ENCODE measurements at places on chromosomes 4 and X.

- no peak overlapping the region for H3K27ac ChIP-seq
- H3K4me1 ChIP-seq, result no peaks in the 10 kb centered on the region
- no peak overlapping the region for H3K4me3 ChIP-seq
- no peaks in the 10 kb centered on the region for H3K36me3 ChIP-seq
- H3K27me3 ChIP-seq, result no peaks in the 10 kb centered on the region
Measured at GRCh38 chr4:126532527-126532926, 1100.2 kb upstream of the INTU start.

DNA sequence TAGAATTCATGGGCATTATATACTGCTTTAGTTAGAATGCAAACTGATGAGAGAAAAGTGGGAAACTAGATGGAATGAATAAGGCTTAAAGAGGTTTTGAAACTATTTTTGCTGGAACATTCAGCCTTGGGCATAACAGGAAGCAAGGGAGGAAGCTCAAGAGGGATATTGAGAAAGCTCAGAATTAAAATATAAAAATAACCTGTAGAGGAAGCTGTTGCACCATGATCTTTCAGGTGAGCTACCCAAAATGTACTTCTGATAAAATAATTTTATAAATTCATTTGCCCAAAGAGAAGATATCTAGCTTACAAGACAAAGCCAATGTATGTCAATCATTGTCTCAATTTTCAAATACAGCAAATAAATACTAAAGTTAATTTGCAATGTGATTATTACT lies 11.3 kb downstream of the GC start:
- no peak overlapping the region for H3K4me3 ChIP-seq
- H3K27me3 ChIP-seq, result no peaks in the 10 kb centered on the region
- no peaks in the 10 kb centered on the region for H3K36me3 ChIP-seq
- no peak for DNase-seq
- H3K27ac ChIP-seq, result no peak overlapping the region
- no peaks in the 10 kb centered on the region for H3K4me1 ChIP-seq

- H3K27ac ChIP-seq, result no peak overlapping the region
- no peaks in the 10 kb centered on the region for H3K27me3 ChIP-seq
- H3K36me3 ChIP-seq, result no peaks in the 10 kb centered on the region
- no peak overlapping the region for H3K4me3 ChIP-seq
- DNase-seq, result no peak
- no peaks in the 10 kb centered on the region for H3K4me1 ChIP-seq
Measured at GRCh38 chr4:21921526-21922180, 26.9 kb downstream of the KCNIP4 start.

DNA sequence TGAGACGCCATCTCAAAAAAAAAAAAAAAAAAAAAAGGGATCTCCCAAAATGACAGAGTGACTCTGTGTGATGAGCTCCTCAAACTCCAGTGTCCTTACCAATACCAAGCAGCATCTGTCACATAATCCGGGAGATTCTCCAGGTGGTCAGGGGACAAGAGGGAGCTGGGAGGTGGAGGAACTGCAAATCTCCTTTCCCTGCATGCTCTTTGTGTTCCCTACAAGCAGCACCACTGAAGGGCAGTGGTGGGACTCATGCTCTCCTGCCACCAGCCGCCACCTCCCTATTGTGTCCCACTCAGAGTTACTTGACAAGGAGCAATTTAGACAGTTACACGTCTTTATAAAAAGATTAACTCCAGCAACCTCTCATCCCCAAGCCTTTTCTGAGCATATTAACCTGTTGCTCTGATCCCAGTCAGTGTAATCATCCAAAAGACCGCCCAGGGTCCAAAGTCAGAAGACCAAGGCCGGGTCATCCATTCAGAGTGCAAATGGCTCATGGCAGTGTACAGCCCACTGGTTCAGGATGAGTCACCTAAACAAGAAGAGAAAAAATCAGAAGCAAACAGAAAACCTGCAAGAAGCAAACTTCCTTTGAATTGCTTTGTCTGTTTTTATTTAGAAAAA lies 23.6 kb downstream of the MGST2 start:
- no peaks in the 10 kb centered on the region for H3K36me3 ChIP-seq
- H3K4me1 ChIP-seq, result peaks cover 11% of the 10 kb centered on the region
- no peak overlapping the region for H3K4me3 ChIP-seq
- no peak for DNase-seq
- H3K27ac ChIP-seq, result no peak overlapping the region

- no peak for DNase-seq
- H3K36me3 ChIP-seq, result no peaks in the 10 kb centered on the region
- no peak overlapping the region for H3K4me3 ChIP-seq
- H3K4me1 ChIP-seq, result no peaks in the 10 kb centered on the region
- H3K27me3 ChIP-seq, result no peaks in the 10 kb centered on the region
Measured at GRCh38 chrX:114903618-114904017, 113.8 kb downstream of the IL13RA2 start.

GRCh38 chr4:76881375-76881774 lies 16.6 kb downstream of the SOWAHB start:
- no peaks in the 10 kb centered on the region for H3K27me3 ChIP-seq
- no peak overlapping the region for H3K4me3 ChIP-seq
- no peak for DNase-seq

- H3K36me3 ChIP-seq, result no peaks in the 10 kb centered on the region
- H3K4me1 ChIP-seq, result no peaks in the 10 kb centered on the region
- H3K27me3 ChIP-seq, result no peaks in the 10 kb centered on the region
Measured at GRCh38 chrX:154458954-154459778, 1.1 kb downstream of the PLXNA3 start.

- no peaks in the 10 kb centered on the region for H3K4me1 ChIP-seq
- no peaks in the 10 kb centered on the region for H3K27me3 ChIP-seq
- DNase-seq, result no peak
- H3K4me3 ChIP-seq, result no peak overlapping the region
- H3K27ac ChIP-seq, result no peak overlapping the region
- H3K36me3 ChIP-seq, result no peaks in the 10 kb centered on the region
Measured at GRCh38 chrX:48834383-48834709, 1.1 kb downstream of the PCSK1N start.

- DNase-seq, result no peak
- H3K4me3 ChIP-seq, result no peak overlapping the region
- H3K4me1 ChIP-seq, result no peaks in the 10 kb centered on the region
- H3K27ac ChIP-seq, result no peak overlapping the region
- H3K36me3 ChIP-seq, result no peaks in the 10 kb centered on the region
Measured at GRCh38 chr4:126533146-126533805, 1099.5 kb upstream of the INTU start.

- H3K36me3 ChIP-seq, result no peaks in the 10 kb centered on the region
- no peak for DNase-seq
- H3K27ac ChIP-seq, result no peak overlapping the region
- H3K4me1 ChIP-seq, result no peaks in the 10 kb centered on the region
- H3K4me3 ChIP-seq, result no peak overlapping the region
Measured at GRCh38 chr4:58138786-58139668, 1028.8 kb upstream of the IGFBP7 start.

DNA sequence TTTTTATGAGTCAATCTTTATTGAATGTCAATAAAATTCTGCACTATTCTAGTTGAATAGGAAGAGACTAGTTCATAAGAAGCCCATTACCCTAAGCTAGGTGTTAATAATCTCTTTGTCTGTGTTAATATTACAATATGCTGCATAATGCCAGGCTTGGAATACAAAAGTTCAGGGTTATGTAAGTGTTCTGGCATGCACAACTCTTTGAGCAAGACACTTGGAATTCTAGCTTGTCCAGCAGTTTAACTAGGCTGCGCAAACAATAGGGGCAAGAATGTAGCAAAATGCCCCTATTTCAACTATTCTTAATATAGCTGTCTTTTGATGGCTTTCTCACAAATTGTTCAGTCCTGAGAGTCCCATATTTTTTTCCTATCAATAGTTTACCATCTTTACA lies 31.3 kb upstream of the ETNPPL start:
- no peaks in the 10 kb centered on the region for H3K36me3 ChIP-seq
- no peaks in the 10 kb centered on the region for H3K27me3 ChIP-seq
- no peak overlapping the region for H3K27ac ChIP-seq
- H3K4me1 ChIP-seq, result no peaks in the 10 kb centered on the region

- H3K4me1 ChIP-seq, result no peaks in the 10 kb centered on the region
- no peak for DNase-seq
- no peaks in the 10 kb centered on the region for H3K36me3 ChIP-seq
- H3K27ac ChIP-seq, result no peak overlapping the region
- H3K27me3 ChIP-seq, result no peaks in the 10 kb centered on the region
Measured at GRCh38 chr4:1261107-1261928, 12.4 kb upstream of the CTBP1 start.

- no peaks in the 10 kb centered on the region for H3K4me1 ChIP-seq
- H3K27ac ChIP-seq, result no peak overlapping the region
- DNase-seq, result no peak
Measured at GRCh38 chr4:183326853-183327252, 4.6 kb upstream of the CLDN24 start.

DNA sequence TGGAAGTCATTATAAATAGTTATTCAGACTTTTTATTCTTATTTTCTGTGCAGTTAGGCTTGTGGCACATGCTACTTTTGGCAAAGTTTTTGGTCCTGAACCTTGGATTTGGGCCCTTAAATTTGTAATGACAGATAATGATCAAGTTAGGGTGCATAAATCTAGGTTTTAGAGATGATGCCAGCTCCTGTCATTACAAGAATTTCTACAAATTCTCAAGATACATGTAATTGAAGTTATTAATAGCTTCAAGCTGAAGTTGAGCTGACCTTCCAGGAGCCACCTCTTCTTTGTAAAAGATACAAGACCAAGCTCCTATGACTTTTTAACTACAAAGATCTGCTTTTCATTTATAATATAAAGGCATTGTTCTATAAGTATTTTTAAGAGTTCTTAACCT lies 255.6 kb upstream of the UGT8 start:
- H3K4me3 ChIP-seq, result no peak overlapping the region
- no peaks in the 10 kb centered on the region for H3K36me3 ChIP-seq
- H3K4me1 ChIP-seq, result no peaks in the 10 kb centered on the region
- DNase-seq, result no peak
- H3K27ac ChIP-seq, result no peak overlapping the region

DNA sequence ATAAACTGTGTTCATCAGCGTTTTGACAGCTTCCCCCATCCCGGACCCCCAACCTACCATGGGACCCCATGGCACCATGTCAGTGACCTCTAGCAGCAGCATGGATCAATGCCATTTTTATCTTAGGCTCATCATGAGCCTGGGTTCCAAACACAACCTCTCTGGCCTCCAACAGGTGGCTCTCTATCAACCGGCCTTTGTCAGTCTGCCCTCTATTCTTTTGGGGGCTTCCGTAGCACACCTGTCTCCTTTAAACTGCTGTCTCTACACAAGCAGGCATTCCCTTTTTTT lies 721 bp upstream of the TMEM150C start:
- H3K27ac ChIP-seq, result no peak overlapping the region
- peaks cover 4% of the 10 kb centered on the region for H3K4me1 ChIP-seq
- no peaks in the 10 kb centered on the region for H3K36me3 ChIP-seq

DNA sequence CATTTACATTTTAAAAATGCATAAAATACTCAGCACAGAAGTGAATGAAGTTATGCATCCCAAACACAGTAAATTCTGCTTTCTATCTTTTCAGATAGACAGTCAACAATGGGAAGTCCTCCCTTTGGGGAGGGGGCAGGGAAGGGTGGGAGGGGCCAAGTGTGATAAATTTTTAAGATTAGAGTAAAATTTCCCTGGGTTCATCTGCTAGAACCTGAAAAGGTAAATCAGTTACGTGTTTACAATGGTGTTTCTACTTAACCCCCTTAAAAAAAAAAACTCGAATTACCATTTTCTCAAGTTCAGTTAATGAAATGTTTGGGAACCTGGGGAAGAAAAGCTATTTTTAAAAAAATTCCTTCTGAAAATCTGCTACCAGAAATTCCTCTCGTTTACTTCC lies 9.1 kb downstream of the PITX2 start:
- H3K27ac ChIP-seq, result no peak overlapping the region
- no peaks in the 10 kb centered on the region for H3K27me3 ChIP-seq
- no peak for DNase-seq
- no peaks in the 10 kb centered on the region for H3K36me3 ChIP-seq
- H3K4me1 ChIP-seq, result no peaks in the 10 kb centered on the region

GRCh38 chrX:2756548-2756947 lies 4.7 kb downstream of the XG start:
- H3K27ac ChIP-seq, result no peak overlapping the region
- H3K36me3 ChIP-seq, result no peaks in the 10 kb centered on the region
- no peak overlapping the region for H3K4me3 ChIP-seq
- H3K27me3 ChIP-seq, result no peaks in the 10 kb centered on the region
- no peaks in the 10 kb centered on the region for H3K4me1 ChIP-seq

DNA sequence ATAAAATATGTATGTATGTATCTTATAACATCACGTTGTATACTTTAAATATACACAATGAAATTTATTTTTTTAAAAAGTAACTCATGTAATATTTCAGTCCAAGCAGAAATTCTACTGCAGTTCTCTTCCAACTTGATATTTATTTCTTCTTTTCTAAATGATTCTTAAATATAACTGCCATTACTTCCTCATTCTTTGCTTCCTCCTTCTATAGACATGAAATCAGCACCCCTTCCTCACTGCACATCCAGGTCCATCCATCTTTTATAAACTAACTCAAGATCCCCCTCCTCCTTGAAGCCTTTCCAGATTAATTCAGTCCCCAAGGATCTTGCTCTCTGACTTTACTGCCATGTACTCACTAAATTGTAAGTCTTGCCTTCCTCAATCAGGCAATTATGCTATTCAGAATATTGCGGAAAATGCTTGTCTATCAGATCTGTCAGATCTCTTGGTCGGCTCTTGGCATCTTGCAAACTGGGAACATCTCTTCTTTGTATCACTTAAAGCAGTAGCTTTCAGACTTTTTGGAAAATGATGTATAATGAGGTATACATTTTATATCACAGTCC lies 3.7 kb downstream of the GPRIN3 start:
- H3K4me1 ChIP-seq, result no peaks in the 10 kb centered on the region
- no peak overlapping the region for H3K27ac ChIP-seq
- DNase-seq, result no peak
- H3K4me3 ChIP-seq, result no peak overlapping the region
- H3K36me3 ChIP-seq, result no peaks in the 10 kb centered on the region

DNA sequence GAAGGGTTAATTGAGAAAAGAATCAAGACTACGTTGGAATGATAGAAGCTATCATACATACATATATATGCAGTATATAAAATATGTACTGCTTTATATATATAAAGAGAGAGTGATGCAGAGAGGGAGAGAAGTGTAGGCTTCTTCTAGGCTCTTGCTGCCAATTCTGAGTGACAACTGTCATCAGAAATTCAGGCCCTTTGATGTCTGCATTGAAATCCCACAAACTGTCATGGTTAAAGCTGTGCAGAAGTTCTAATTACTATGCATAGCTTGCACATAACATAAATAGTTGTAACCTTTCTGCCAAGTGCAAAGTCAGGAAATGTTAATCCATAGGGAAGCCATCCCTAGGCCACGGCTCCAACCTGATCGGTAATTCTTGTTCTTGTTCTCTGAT lies 251.0 kb downstream of the STIM2 start:
- no peaks in the 10 kb centered on the region for H3K27me3 ChIP-seq
- H3K27ac ChIP-seq, result no peak overlapping the region
- DNase-seq, result no peak
- H3K4me1 ChIP-seq, result no peaks in the 10 kb centered on the region

- no peaks in the 10 kb centered on the region for H3K27me3 ChIP-seq
- no peak overlapping the region for H3K4me3 ChIP-seq
- DNase-seq, result no peak
- H3K27ac ChIP-seq, result no peak overlapping the region
- H3K4me1 ChIP-seq, result no peaks in the 10 kb centered on the region
Measured at GRCh38 chrX:78997870-78998558, 52.8 kb downstream of the P2RY10 start.

- H3K4me3 ChIP-seq, result no peak overlapping the region
- no peak overlapping the region for H3K27ac ChIP-seq
- no peaks in the 10 kb centered on the region for H3K4me1 ChIP-seq
- no peak for DNase-seq
- no peaks in the 10 kb centered on the region for H3K27me3 ChIP-seq
- no peaks in the 10 kb centered on the region for H3K36me3 ChIP-seq
Measured at GRCh38 chrX:120316587-120317283, 5.5 kb upstream of the TMEM255A start.

Data from testis (tissue), 5 donors.